ENCODE measurements at places on chromosomes 16 and 17.

DNA sequence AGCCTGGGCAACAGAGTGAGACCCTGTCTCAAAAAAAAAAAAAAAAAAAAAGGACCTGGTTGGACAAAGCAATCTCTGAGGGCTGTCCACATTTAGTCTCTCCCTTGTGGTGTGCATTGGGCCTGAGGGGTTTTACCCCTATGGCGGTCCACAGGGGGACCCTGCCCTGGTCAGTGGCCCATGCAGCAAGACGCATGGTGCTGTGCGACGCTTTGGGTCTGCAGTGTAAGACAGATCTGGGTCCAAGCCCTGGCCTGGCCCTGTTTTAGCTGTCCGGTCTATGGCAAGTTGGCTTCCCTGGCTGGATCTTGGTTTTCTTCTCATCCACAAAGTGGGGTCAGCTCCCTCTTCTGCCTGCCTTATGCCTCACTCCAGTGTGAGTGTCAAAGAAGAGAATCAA, 123.2 kb upstream of the NLRP1 start:
- DNase-seq = no peak

GRCh38 chr17:46910179-46910927, 12.6 kb upstream of the GOSR2 start:
- no peak for DNase-seq

DNA sequence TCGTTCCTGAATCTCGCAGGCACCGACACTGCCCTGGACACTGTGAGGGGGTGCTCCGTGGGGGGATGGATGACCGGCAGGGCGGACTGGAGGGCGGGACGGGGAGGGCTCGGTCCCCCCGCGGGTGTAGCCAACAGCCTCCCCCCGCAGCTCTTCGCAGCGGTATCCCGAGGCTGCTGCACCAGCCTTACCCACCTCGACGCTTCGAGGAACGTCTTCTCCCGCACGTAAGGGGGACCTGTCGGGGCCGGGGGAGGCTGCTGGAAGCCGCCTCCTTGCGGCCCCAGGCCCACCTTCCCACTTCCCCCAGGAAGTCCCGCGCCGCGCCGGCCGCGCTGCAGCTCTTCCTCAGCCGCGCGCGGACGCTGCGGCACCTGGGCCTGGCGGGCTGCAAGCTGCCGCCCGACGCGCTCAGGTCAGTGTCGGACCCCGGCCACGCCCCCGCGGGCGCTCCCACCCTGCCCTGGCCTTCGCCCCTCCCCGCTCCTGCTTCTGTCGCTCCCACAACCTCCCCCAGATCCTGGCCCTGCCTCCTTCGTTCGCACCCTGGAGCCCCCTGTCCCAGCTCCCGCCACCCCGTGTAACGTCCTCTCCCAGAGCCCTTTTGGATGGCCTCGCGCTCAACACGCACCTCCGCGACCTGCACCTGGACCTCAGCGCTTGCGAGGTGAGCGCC, 3.3 kb downstream of the CARMIL2 start:
- DNase-seq = no peak

DNA sequence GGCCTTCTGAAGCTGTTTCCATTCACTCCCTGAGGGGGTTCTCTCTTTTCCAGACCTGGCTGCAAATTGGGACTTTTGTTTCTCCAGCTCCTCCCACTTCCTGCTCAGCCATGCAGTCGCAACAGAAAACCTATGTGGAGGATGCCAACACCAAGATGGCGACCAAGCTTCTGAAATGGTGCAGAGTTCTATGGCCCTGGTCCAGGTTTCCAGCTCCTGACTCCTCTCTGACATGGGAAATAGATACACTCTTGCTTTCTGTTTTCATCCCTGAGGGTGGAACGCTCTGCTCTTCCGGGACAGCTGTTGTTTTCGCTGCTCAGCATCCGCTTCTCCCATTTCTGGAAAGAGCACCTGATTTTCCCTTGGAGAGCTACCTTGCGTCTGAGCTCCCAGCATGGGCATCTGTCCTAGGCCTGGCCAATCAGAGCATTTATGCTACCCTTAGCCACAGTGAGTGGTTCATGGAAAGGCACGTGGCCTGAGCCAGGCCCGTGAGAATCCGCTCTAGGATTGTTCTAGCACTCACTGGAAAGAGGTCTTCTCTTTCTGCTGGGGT, 8.1 kb downstream of the GPRC5B start:
- no peak for DNase-seq

- DNase-seq = no peak
Measured at GRCh38 chr17:48543854-48544348, 1.0 kb downstream of the HOXB2 start.

DNA sequence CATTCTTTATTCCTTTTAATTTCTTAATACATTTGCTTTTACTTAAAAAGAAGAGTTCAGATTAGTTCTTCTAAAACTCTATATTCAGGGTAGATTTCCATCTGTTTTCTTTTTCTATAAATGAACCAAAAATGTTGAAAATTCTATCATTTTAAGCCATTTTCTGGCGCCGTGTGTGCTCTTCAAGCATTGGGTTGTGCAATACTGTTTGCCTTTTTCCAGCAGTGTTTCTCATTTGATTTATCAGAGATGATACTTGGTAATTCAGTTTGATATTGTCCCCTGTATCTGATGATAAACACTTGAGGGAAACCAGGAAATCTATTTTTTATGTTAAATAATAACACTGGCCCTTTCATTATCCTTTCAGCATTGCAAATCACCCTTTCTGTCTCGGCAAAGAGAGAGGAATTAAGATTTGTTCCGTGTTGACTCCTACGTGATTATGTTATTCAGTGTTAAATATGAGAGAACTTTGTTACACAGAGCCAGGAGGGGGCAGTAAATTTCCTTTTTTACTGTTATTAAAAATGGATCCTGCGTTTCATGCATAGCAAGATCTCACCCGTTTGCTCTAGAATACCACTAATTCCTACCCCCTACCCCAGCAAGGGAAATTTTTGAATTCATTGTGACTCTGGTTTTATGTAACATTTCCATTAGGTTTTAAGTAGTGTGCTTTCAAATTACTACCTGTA, 606.9 kb upstream of the RBFOX1 start:
- no peak for DNase-seq

GRCh38 chr17:71224824-71225575, 895.8 kb upstream of the SOX9 start:
- no peak for DNase-seq

GRCh38 chr17:80452173-80452915, 24.1 kb downstream of the NPTX1 start:
- no peak for DNase-seq

DNA sequence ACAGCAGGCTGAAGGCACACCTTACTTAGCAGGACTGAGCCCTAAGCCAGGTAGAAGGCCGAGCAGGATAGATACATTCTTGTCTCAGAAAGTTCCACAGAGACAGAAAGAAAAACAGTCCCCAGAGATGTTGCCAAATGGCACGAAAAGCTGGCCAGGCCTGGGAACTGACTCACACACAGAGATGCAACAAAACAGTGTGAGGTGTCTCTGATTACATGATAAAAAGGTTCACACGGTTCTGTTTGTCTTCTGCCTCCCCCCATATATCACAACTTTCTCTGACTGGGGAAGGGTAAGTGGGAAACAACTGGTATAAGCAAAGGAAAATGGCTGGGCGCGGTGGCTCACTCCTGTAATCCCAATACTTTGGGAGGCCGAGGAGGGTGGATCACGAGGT, 1.7 kb downstream of the WBP2 start:
- DNase-seq = no peak

- DNase-seq = no peak
Measured at GRCh38 chr16:722835-723633, 2.1 kb downstream of the ANTKMT start.

DNA sequence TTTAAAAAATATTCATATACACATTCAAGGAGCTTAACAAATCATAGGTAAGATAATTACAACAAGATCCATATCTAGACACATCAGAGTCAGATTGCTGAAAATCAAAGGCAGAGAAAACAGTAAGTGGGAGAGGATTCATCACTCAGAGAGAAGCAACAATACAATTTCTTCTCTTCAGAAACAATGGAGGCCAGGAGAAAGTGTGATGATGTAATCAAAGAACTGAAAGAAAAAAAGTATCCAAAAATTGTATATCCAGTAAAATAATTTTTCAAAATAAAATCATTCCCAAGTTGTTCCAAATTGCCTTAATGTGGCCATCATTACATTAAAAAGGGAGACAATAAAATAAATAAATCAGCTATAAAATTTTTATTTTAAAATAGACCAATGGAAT, 17.7 kb upstream of the ABCA6 start:
- no peak for DNase-seq

DNA sequence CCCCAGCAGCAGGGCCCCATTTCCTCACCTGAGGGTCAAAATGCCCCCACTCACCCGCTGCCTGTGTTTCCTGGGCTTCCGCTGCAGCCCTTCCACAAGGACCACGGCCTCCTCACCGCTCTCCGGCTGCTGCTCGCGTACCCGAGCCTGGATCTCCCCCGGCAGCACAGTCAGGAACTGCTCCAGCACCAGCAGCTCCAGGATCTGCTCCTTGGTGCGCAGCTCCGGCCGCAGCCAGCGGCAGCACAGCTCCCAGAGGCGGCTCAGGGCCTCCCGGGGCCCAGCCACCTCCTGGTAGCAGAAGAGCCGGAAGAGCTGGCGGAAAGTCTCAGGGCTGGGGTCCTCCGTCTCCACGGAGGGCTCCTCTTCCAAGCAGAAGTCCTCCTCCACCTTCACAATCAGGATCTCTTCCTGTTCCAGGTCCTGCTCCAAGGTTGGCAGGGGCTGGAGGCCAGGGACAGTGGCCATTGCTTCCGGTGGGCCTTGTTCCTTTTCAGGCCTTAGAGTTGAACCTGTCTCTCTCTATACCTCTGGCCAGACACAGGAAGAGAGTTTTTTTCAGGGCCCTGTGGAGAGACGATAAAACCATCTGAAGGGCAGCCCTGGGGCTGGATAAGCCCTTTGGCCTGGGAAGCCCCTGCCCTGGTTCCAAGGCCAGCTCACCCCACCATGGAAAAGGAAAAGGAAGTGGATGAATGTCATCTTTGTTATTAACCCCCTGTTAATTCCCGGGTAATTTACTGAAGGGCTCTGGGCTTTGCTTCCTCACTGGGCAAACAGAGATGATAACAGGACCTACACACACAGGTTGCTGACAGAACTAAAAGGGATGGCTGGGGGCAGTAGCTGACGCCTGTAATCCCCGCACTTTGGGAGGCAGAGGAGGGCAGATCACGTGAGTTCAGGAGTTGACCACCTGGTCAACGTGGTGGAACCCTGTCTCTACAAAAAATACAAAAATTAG, 1.2 kb downstream of the ZNF500 start:
- DNase-seq = no peak

GRCh38 chr17:80621335-80621996, 76.8 kb downstream of the RPTOR start:
- no peak for DNase-seq

GRCh38 chr16:27242868-27243590, 25.5 kb downstream of the NSMCE1 start:
- DNase-seq = no peak

- DNase-seq = no peak
Measured at GRCh38 chr16:83116274-83116892, 489.6 kb downstream of the CDH13 start.

DNA sequence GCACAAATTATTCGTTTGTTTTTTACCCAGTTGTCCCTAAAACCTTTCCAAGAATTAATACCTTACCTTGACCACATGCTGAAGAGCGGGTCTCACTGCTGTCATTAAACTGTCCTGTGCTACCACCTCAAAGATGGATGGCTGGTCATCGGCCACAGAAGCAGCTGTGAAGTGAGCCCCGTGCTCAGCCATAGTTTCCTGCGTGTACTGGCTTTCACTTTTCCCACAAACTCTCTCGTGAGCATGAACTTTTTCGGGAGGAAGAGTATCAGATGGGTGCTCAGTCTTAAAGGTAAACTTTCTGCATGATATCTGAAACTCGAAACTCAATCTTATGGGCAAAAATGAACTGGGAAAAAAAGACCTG, 558 bp downstream of the PEX12 start:
- peak; percentile 19 for DNase-seq
